ENCODE measurements at places on chromosomes 5 and 9.

DNA sequence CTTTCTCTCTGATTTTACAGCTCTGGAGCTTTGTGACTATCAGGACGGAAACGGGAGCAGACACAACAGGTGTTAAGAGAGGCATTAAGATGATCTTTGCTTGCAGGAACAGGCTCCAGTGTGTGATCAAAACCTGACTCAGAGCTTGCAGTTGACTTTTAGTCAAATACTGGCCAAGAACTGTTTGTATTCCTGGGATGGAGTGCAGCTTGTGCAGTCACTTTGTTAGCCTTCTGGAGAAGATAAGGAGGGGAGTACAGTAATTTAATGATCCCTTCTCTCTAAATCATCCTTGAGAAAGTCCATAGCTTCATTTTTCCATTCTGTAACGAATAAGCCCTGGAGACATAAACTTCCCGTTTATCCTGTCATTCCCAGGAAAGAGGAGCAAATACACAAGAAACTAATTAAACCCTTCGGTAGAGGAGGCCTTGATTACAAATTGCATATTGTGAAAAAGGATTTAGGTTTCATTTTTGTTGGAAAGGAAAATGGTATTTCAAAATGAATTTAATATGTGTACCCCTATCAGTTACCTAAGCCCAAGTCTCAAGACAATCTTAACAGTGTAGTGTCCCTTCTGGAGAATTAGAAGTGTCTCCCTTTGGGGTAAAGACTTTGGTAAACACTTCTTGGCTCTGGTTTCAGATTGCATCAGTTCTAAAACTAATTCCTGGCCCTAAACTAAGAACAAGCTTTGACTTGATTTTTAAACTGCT, 3.1 kb upstream of the STOM start:
- peak; percentile 65 for DNase-seq

DNA sequence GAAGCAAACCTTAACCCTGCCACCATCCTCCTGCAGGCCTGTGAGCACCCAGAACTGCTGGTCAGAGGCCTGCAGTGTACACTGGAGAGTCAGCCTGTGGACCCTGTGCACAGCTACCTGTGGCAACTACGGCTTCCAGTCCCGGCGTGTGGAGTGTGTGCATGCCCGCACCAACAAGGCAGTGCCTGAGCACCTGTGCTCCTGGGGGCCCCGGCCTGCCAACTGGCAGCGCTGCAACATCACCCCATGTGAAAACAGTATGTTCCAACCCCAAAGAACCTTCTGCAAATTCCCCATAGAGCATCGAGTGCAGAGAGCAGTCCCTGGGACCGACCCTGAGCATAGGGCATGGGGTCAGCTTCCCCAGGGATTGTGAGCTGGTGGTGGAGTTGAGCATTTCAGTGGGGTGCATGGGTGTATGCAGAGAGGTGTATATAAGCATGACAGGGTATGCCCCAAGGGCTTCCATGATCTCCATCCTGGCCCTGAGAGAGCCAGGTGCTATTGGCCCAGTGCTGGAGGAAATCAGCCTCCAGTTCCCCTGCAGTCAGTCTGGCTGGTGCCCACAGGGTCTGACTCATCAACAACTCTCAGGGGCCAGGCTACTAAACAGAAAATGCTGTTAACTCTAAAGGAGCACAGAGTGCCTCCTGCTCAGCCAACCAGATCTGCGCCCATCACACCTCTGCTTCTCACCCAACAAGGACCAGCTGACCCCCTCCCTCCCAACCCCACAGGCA, 126.2 kb downstream of the SAXO1 start:
- DNase-seq: no peak

DNA sequence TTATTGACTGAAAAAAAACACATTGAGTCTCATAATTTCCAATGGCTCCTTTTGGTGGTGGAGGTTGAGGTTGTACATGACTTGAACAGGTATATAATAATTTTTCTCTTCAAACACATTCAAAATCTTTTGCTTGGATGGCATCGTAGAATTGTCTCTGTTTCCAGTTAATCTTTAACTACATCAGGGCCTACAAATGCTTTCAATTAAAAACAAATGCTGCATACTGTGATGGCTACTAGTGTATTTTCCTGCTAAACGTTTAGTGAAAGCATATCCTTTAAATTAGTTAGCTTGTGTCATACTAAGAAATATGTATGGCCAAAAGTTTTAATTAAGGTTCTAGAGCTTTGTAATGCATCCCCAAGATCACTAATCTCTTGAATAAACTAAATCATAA, 313.8 kb downstream of the SLF1 start:
- no peak for DNase-seq

GRCh38 chr9:130186051-130186450, 13.8 kb downstream of the NCS1 start:
- no peak for DNase-seq

GRCh38 chr9:98590101-98590500, 118.6 kb downstream of the GABBR2 start:
- no peak for DNase-seq

GRCh38 chr5:41842777-41843176, 27.4 kb downstream of the OXCT1 start:
- DNase-seq: no peak

DNA sequence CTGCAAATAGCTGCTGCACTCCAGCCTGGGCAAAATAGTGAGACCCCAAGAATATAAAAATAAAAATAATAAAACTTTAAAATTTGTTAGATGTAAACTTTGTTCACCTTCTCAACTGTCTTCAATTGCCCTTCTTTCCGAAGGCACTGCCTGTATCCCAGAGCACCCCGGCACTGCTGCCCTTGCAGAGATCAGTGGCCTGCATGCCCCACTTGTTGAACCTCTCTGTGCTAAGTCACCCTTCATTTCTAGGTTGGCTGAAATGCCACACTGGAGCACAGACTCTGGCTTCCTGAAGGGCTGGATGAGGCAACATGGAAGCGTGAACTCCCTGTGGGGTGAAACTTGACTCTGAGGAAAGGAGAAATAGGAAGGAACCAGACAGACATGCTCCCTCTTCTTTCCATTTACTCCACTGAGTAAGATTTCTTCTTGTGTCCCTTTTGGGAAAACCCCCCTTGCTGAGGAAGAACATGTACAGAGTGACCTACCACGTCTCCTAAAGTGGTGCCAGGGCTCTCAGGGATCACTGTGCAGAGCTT, 8.4 kb upstream of the JMY start:
- DNase-seq: no peak

GRCh38 chr5:141507387-141508091, 18.7 kb downstream of the PCDHGC5 start:
- no peak for DNase-seq

GRCh38 chr5:140213370-140213983, 38.5 kb downstream of the CYSTM1 start:
- DNase-seq: no peak

DNA sequence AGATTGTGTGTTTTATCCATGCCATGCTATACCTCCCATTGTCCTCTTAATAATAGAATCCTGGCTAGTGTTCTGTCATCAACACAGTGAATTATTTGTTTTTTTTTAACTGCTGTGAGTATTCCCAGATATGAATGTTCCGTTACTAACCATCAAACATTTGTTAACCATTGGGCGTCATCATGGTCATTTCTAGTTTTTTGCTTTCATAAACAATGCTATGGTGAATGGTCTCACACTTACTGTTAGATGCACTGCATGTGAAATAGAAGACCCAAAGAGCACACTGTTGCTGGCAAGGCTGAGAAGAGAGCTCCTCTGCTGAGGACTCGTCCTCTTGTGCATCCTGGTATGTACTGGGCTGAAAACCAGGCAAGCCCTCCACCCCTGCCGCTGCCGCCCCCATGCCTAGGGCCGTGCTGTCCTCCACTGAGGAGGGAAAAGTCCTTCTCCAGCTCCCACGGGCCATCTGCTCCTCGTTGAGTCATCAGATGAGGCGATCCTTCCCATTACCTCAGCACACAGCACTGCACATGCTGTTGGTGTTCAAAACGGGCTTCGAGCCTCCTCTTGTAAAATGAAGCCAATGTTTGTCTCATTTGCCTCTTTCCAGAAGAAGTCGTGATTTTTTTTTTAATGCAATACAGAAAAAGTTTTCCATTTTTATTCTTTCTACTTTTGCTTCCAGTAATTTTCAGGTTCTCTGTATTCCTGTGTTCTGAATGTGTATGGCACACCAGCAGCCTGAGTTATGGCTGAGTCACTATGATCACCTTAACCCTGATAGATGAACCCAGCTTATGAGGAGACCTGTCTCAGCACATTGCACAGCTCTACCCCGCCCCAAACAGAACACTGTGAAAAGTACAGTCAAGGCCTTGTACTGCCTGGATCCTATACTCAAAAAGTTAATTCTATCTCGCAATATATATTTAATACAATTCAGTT, 219.0 kb downstream of the AOPEP start:
- DNase-seq: no peak

GRCh38 chr5:171272996-171273970, 35.8 kb upstream of the TLX3 start:
- peak; percentile 75 for DNase-seq
